NCI-H2171 treated with DMSO at 0.1 percent for 48 hours (cell line): ENCODE measurements at places on chromosomes 5 and 9.

- no peak for DNase-seq
Measured at GRCh38 chr9:134886413-134886913, 5.9 kb downstream of the FCN2 start.

- peak; percentile 22 for DNase-seq
Measured at GRCh38 chr9:132590318-132591182, 8.1 kb downstream of the BARHL1 start.

DNA sequence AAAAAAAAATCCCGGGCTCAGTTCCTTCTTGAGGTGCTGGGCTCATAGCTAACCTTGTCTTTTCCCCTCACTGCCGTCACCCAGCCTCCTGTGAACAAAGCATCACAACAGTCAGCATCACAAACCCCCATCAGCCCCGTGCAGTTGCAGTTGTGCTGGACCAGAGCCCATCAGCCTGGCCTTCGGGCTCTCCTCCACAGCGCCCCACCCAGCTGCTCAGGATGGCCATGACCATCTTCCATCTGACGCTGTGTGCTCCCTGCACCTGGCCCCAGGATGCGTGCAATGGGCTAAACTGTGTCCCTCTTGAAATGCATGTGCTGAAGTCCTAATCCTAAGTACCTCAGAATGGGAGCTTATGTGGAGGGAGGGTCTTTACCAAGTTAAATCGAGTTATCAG lies 48.1 kb downstream of the NSUN2 start:
- DNase-seq, result no peak

- no peak for DNase-seq
Measured at GRCh38 chr9:92894711-92895362, 17.0 kb upstream of the ZNF484 start.

GRCh38 chr5:67774267-67774552 lies 441.3 kb upstream of the PIK3R1 start:
- no peak for DNase-seq

GRCh38 chr5:146218168-146218567 lies 14.8 kb downstream of the RBM27 start:
- DNase-seq, result no peak

GRCh38 chr5:142360051-142360498 lies 35.3 kb upstream of the SPRY4 start:
- no peak for DNase-seq

- no peak for DNase-seq
Measured at GRCh38 chr9:123821619-123822018, 108.3 kb downstream of the DENND1A start.

GRCh38 chr9:135815830-135816650 lies 91.3 kb downstream of the CAMSAP1 start:
- no peak for DNase-seq
